Glutamatergic neuron (in vitro differentiated cells): ENCODE measurements at places on chromosomes 2 and 18. TPM values are rescaled to one million over a fixed set of nuclear protein-coding genes. Genes with fewer than 3 reads are reported as not detected.

GRCh38 chr2:43412114-43412753 lies 183.6 kb downstream of the THADA start:
- no peaks in the 10 kb centered on the region for H3K36me3 ChIP-seq
- DNase-seq, result no peak
- no peak overlapping the region for H3K4me3 ChIP-seq
- no peaks in the 10 kb centered on the region for H3K4me1 ChIP-seq

DNA sequence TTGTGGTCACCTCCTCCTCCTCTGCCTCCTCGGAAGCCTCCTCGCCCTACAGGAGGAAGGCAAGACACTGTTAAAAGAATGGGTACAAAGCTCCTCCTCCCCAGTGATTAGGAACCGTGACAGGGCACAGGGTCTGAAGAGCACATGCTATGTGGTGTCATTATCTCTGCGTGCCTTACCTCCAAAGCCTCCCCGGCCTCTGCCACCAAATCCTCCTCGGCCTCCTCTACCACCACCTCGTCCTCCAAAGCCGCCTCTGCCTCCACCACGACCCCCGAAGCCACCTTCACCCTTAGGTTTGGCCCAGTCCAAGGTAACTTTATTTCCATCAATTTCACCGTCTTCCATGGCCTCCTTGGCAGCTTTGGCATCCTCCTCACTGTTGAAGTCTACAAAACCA lies 9.1 kb downstream of the NCL start:
- H3K36me3 ChIP-seq, result no peaks in the 10 kb centered on the region
- no peak for DNase-seq
- H3K4me3 ChIP-seq, result no peak overlapping the region
- peak overlapping the region; percentile 30 for H3K27ac ChIP-seq
- no peaks in the 10 kb centered on the region for H3K4me1 ChIP-seq
- H3K27me3 ChIP-seq, result peaks cover 2% of the 10 kb centered on the region

GRCh38 chr2:178101321-178102079 lies 10.7 kb upstream of the RBM45 start:
- H3K36me3 ChIP-seq, result no peaks in the 10 kb centered on the region
- no peak overlapping the region for H3K27ac ChIP-seq
- H3K27me3 ChIP-seq, result no peaks in the 10 kb centered on the region
- H3K4me1 ChIP-seq, result no peaks in the 10 kb centered on the region
- no peak overlapping the region for H3K4me3 ChIP-seq
- no peak for DNase-seq

DNA sequence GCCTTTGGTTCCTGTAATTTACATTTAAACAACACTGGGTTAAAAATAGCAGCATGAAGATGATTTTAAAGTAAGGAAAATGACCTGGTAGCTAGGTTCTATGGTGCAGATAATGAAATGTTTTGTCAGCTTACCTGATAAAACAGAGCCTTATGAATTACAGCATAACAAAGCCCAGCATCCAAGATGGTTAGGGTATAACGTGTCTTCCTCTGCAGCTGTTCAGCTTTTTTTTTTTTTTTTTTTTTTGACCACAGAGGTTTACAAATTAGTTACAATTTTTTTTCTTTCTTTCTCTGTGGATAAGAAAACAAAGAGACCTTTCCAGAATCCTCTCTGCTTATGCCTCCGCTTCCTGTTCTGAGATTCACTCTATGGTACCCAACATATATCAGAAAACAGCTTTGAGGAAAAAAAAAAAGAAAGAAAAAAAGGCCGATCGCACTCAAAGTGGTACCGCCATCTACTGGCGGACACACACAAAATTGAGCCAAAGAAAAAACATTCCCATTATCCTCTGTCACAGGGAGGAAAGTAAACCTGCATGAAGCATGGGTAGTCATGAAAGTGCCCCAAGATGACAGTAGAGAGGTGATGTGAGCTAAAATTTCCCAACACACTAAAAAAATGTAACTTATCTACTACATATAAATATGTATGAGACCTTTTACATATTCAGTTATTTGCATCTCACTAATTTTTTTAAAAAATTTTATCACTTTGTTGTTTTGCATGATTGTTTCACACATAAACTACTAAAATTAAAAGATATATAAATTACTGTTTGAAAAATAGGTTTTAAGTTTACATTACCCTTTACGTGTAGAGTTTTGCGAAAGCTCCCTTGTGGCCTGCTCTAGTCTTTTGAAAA lies at the start of gene SCN3A:
TSS of gene SCN3A (minus strand) at position 362 of the 871 bp plus-strand sequence. CDS start 27,656 bp downstream, outside the sequence.
- peaks cover 3% of the 10 kb centered on the region for H3K4me1 ChIP-seq
- DNase-seq, result peak; percentile 38
- H3K27ac ChIP-seq, result peak within 1 kb of the TSS; percentile 57
- no peaks in the 10 kb centered on the region for H3K36me3 ChIP-seq

DNA sequence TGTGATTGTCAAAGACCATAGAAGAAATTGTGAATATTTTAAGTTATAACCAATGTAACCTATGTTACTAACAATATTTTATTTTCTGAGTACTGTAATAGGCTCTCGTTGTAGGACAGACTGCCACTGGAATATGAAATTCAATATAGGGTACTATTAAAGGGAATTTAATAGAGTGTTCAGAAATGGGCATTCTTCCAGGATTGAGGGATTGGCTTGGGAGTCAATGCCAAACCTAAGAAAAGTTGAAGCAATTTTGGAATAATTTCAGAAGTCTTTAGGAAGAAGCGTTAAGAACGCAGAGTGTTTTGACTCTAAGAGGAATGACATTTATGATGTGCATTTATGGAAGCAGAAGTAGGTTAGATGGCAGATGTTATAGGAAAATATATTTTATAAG lies 79.0 kb downstream of the ACVR2A start:
- peaks cover 7% of the 10 kb centered on the region for H3K36me3 ChIP-seq
- no peak overlapping the region for H3K4me3 ChIP-seq
- no peak for DNase-seq
- no peak overlapping the region for H3K27ac ChIP-seq
- H3K27me3 ChIP-seq, result no peaks in the 10 kb centered on the region

DNA sequence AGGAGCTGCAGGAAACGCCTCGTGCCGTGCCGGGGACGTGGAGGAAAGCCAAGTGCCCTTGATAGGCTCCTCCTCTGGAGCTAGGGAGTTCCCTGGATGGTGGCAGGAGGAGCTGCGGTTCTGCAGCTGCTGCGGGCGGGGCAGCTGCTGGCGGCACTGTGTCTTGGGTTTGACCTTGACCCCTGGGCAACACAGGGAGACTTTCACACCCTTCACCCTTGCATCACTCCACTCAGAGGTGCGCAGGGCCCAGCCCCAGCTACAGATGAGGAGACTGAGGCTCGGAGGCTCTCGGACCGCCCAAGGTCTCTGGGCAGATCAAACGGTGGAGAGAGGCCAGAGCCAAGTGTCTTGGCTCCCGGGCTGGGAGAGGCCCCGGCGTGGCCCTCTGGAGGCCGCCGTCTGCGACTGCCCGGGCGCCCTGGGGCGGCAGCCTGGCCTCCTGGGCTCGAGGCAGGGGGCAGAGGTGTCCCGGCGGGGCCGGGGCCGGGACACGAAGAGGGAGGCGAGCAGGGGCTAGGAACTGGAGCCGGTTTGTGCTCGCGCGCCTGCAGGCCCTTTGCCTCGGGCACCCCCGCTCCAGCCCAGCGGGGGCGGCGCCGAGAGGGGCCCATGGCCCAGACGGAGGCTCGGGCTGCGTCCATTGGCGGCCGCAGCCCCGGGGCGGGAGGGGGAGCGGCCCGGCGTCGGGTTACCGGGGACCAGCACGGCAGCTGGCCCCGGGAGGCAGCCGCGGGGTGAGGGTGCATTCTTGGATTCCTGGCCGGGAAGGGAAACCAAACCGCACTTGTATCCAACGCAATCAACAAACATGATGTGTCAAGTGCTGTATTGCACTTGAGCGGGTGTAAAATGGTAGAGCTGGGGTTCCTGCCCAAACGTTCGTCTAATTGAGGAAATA lies 129.6 kb upstream of the SLC1A4 start:
- peak overlapping the region; percentile 72 for H3K4me3 ChIP-seq
- H3K27ac ChIP-seq, result no peak overlapping the region
- H3K27me3 ChIP-seq, result peaks cover 6% of the 10 kb centered on the region
- H3K36me3 ChIP-seq, result no peaks in the 10 kb centered on the region
- peaks cover 24% of the 10 kb centered on the region for H3K4me1 ChIP-seq
- peak; percentile 49 for DNase-seq

DNA sequence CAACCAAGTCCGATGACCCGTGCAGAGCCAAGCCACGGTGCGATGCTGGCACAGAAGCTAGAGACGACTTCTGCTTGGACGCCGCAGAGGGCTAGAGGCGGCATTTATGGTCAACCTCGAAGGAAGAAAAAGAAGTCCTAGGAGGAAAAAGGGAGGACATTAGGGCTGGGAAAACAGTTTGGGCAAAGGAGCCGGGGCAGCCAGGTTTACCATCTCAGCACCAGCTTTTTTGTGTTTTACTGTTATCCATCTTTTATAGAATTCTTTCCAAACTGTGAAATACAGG lies 643 bp upstream of the DTNB start:
- H3K27me3 ChIP-seq, result peaks cover 15% of the 10 kb centered on the region
- H3K4me1 ChIP-seq, result peaks cover 5% of the 10 kb centered on the region
- no peak overlapping the region for H3K27ac ChIP-seq
- peaks cover 5% of the 10 kb centered on the region for H3K36me3 ChIP-seq
- DNase-seq, result no peak
- peak overlapping the region; percentile 70 for H3K4me3 ChIP-seq

- no peaks in the 10 kb centered on the region for H3K4me1 ChIP-seq
- H3K27me3 ChIP-seq, result no peaks in the 10 kb centered on the region
- H3K4me3 ChIP-seq, result no peak overlapping the region
- no peak overlapping the region for H3K27ac ChIP-seq
- no peak for DNase-seq
Measured at GRCh38 chr18:61173554-61173953, 159.7 kb upstream of the CDH20 start.

The ATP6V1B1 gene
- total RNA-seq, result not detected

The HOXD12 gene
- not detected for total RNA-seq

The SERPINB11 gene
- total RNA-seq, result not detected

The TRIM43 gene
- total RNA-seq, result 2.3 TPM
